ENCODE measurements at places on chromosomes 3 and 15.
A peak's percentile ranks its signal among the peaks of the same experiment; 100 is the strongest.

DNA sequence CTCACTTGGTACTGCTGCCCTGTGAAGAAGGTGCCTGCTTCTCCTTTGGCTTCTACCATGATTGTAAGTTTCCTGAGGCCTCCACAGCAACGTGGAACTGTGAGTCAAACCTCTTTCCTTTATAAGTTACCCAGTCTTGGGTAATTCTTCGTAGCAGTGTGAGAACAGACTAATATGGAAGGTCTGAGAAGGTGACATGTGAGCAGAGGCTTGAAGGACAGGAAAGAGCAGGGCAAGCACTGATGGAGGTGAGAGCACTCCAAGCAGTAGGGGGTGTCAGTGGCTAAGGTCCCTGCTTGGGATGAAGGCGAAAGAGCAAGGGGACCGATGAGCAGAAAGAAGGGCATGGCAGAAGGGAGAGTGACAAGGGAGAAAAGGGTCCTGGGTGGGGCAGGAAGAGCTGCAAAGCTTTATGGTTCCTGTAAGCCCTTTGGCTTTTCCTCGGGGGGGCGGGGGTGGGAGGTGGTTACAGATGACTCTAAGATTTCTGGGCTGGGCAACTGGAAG lies 3.5 kb downstream of the EIF4E3 start:
- DNase-seq: peak; percentile 54

- DNase-seq: no peak
Measured at GRCh38 chr15:38796589-38796988, 232.0 kb upstream of the RASGRP1 start.

GRCh38 chr3:138638641-138639040 lies 30.1 kb downstream of the FAIM start:
- DNase-seq: no peak

GRCh38 chr3:168168743-168169142 lies 73.0 kb upstream of the GOLIM4 start:
- no peak for DNase-seq

DNA sequence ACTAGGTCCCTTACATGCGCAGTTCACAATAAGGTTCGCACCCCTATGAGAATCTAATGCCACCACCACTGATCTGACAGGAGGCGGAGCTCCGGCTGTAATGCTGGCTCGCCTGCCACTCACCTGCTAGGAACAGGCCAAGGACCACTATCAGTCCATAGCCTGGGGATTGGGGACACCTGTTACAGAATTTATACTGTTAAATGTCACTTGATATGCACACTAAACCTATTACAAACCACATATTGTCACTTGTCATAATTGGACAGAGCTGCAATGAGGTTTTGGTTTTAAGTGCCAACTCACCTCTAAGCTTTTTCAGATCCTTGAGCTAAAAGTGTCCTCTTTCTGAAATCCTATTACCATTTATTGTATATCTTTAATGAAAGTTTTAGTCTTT lies 507.9 kb upstream of the TPRG1 start:
- no peak for DNase-seq

DNA sequence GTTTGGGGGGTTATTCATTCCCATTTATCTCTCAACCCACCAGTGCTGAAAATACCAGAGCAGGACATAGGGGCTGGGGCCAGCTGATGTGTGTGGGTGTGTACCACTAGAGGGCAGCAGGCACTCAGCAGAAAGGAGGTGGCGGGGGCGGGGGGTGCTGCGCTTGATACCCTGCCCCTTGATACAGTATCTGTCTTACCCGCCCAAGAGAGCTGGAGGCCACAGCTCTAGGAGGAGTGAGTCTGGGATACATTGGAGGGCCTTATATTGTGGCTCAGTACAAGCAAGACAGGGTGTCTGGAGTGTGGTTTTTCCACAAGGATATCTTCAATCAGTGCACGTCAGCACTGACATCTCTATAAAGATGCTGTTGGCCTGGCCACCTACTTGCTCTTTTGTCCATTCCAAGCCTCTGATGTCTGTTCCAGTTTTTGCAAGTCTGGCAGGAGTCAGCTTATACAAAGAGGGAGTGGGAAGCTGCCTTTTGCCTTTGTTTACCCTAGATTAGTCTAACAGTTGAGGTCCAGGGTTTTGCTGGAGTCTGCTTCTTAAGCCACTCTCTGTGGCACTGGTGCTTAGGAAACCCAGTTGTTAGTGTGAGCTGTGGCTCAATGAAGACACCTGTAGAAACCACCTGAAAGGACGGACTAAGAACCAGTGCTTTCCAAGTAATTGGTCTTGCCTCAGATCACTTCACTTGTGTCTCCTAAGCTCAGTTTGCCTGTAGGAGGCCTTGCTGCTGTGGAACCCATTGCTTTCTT lies 1.5 kb upstream of the RBM15B start:
- DNase-seq: peak; percentile 58

DNA sequence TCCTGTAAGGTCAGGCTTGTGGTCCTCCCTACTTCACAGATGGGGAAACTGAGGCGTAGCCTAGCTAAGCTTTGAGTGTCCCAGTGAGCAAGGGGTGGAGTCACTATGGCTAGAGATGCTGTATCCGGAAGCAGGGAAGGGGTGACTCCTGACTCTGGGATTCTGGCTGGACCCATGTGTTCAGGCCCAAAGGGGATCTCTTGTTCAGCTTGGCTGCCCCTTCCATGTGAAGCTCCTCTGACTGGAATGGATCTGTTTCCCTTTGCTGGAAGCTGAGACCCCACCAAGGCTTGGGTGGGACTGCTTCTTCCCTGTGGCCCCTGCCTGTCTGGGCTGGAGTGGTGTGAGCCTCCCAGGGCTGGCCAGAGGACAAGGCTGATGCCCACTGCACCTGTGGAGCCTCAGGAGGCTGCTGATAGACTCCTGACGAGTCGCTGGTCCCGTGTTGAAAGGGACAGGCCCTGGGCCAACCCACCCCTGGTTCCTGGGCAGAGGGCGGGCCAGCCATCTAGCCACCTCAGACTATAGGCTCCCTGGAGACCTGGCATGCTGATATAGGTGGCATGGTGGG lies 1.0 kb downstream of the MAPKAPK3 start:
- DNase-seq: peak; percentile 56

GRCh38 chr3:643376-643775 lies 446.8 kb downstream of the CHL1 start:
- DNase-seq: no peak

Measured in activated naive CD8-positive, alpha-beta T cell treated with anti-CD3 and anti-CD28 coated beads, Interleukin-2, amount 10 ng/mL, durations not matched to agents 7 days and 5 days (primary cell).